Subcutaneous preadipocyte (primary cell): ENCODE measurements at places on chromosomes 11 and 22. TPM values are rescaled to one million over a fixed set of nuclear protein-coding genes. Genes with fewer than 3 reads are reported as not detected.

Gene OR51B5
- total RNA-seq = not detected in 2 replicates

Gene LIN7C
- total RNA-seq = 35.3 and 57.7 TPM in 2 replicates

Gene OR8D1
- not detected in 2 replicates for total RNA-seq

Gene H19
- 3.1 and 40.4 TPM in 2 replicates for total RNA-seq

Gene TUBA8
- 0.39 TPM in 1 of 2 replicates, not detected in the other for total RNA-seq

Gene CRYBB3
- total RNA-seq = not detected in 2 replicates

Gene CDON
- total RNA-seq = 11.9 and 41.2 TPM in 2 replicates

Gene IGF2
- total RNA-seq = 0.37 and 0.59 TPM in 2 replicates
